Stimulated activated naive CD4-positive, alpha-beta T cell (primary cell): ENCODE measurements at places on chromosomes 16 and 17.

DNA sequence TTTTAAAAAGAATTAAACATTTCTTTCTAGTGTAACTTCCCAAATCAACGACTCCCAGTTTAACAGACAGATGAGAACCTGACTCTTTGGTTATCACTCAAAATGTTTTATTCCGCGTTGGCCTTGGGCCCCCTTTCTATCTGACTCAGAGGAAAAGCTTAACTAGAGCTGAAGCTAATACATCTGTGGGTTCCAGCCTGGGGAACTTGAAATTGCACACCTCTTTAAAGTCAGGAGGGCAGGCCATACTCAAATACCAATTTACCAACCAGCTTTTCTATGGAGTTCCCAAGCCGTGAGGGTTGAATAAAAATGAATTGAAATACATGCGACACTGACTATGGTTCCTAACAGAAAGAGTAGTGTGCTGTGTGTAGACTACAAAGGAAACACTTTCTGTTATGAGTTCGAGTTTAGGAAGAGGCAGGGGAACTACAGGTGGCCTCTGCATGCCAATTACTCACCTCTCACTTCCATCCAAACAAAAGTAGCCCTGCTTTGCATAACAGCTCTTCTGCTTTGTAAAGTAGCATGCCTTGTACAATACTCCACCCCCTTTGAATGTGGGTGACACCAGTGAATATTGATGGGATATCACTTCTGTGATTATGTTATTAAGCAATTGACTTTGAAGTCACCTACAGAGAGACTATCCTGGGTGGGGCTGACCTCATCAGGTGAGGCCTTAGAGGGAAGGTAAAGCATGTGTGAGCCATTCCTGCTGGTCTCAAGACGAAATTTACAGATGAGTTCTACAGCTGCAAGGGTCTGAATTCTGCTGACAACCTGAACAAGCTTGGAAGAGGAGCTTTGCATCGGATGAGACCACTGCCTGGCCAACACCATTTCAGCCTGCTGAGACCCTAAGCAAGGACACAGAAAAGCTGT, 92.1 kb downstream of the WDR59 start:
- no peak for DNase-seq

GRCh38 chr17:49509588-49509917, 14.5 kb downstream of the NGFR start:
- no peak for DNase-seq

- DNase-seq: no peak
Observed at GRCh38 chr17:1769822-1770477, 8.1 kb downstream of the SERPINF1 start.

- DNase-seq: no peak
Observed at GRCh38 chr17:16304830-16305229, 48.4 kb downstream of the CENPV start.

DNA sequence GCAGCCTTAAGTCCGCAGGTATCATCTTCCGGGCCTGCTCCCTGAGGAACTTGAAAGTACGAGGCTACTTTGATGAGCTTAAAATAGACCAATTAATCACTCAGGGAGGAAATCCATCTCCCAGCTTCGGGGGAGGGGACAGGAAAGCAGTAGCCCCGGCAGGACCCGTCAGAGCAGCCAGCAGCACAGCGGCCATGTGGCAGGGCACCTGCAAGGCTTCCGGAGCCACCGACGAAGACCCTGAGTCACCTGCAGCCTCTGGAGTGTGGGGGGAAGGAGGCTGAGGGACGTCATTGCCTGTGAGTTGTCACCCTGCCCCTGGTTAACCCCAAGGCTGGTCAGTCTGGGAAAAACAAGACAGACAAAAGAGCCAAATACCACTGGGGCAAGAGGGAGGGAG, 4.4 kb upstream of the CYB561 start:
- no peak for DNase-seq

- no peak for DNase-seq
Observed at GRCh38 chr17:29699283-29699682, 76.6 kb upstream of the CORO6 start.

DNA sequence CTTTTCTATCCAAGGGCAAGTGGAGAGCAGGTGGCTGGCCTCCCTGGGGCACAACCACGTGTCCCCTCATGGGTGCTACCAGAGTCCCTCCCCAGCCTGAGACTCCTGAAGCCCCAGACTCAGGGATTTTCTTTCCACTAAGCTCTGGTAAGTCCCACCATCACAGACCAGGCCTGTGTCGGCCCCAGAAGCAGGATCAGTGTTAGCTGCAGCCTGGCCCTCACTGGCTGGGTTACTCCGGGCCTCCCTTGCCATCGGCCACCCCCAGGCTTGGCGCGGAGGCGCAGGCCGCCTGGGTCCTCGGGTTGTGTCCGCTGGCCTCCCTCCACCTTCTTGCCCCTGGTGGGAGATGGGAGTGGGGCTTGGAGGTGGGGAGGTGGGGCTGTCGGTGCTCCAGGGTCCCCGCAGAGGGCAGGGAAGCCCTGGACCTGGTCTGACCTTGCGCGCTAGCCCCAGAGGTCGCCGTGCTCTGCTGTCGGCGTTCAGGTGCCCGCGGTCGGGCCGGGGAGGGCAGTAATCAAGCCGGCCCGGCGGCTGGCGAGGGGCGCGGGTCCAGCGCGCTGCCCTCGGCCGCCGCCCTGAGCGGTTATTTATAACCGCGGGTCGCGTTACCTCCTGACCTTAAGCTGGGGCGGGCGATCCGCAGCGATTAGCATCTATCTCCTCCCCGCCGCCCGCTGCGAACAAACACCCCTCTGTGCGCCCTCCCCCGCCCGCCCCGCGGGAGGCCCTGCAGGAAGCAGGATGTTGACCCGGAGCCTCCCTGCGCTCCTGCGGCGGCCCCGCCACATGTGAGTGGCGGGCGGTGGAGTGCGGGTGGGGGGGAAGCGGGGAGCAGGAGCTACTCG, 78.1 kb upstream of the TOB1 start:
- peak; percentile 64 for DNase-seq

DNA sequence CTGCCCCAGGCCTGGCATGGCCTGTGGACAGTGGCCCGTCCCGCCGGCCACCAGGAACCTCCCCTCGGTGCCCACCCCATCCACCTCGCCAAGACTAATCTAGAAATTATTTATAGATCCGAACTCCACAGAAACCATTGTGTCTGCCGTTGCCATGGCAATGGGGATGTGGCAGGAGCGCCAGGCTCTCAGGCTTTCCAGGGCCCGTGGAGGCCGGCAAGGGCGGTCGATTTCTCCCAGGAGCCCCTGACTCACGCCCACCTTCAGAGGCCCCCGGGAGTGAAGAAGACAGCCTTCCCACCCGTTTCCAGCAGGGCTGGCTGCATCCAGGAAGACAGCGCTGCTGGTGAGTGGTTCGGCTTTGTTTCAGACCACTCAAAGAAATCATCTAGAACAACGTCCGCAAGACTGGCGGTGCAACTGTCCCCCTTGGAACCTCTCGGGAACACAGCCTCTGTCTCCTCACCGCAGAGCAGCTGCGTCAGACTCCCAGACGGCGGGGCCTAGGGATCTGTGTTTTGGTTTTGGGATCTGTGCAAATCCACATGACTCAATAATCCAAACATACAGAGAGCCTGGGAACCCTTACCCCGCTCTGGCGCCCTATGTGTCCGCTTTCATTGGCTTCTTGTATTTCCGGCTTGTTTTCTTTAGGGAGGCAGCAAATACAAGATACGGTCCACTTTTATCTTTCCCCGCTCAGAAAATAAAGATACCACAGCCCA, 48.5 kb upstream of the ZCCHC14 start:
- DNase-seq: no peak

GRCh38 chr17:57276621-57277020, 20.3 kb downstream of the MSI2 start:
- no peak for DNase-seq

GRCh38 chr16:24815021-24815420, 30.7 kb upstream of the SLC5A11 start:
- no peak for DNase-seq

DNA sequence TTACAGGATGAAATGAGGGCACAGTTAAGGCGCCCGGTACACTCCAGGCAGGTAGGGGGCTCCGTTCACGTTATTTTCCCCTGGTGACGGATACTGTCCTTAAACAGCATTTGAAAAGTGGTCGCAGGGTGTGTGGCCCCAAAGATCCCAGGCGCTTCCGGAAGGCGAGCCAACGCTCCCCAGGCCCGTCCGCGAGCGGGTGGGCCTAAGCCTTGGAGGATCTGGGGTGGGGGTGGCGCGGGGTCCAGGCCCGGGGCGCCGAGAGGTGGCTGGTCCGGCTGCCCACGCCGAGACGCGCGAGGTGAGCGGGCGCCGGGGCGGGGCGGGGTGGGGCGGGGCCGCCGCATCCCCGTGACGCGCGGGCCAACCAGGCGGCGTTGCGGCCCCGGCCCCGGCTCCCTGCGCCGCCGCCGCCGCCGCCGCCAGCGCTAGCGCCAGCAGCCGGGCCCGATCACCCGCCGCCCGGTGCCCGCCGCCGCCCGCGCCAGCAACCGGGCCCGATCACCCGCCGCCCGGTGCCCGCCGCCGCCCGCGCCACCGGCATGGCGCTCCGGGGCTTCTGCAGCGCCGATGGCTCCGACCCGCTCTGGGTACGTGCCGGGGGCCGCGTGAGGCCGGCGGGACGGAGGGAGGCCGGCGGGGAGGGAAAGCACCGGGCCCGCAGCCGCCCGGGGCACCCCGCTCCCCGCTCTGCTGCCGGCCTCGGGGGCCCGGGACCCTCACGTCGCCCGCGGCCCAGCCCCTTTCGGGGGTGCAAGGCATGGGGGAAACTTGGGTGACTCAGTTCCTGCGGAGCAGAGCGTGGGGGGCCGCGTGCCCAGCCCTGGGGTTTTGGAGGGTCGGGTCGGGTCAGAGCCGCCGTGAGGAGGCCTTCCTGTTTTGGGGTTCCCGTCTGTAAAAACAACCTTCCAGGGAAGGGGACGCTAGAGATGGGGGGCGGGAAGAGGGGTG, at the start of gene ABCC1:
ABCC1 (plus strand) TSS at position 407 of the 951 bp plus-strand sequence; CDS start at position 543, 136 bp downstream.
- DNase-seq: peak; percentile 53

GRCh38 chr16:60459463-60459862, 1576.8 kb downstream of the CDH8 start:
- no peak for DNase-seq

- no peak for DNase-seq
Observed at GRCh38 chr16:75754141-75754540, 27.9 kb upstream of the CPHXL start.

- no peak for DNase-seq
Observed at GRCh38 chr16:47905771-47906170, 250.0 kb downstream of the ABCC12 start.

- no peak for DNase-seq
Observed at GRCh38 chr17:65202844-65203571, 65.8 kb downstream of the RGS9 start.

- no peak for DNase-seq
Observed at GRCh38 chr17:68532826-68533225, 20.6 kb downstream of the PRKAR1A start.

GRCh38 chr17:76585649-76586593, at the start of gene ST6GALNAC2:
ST6GALNAC2 (minus strand) TSS chr17:76585860; CDS start chr17:76585808, 52 bp downstream.
- no peak for DNase-seq
